ENCODE measurements at places on chromosomes 16 and 17.

DNA sequence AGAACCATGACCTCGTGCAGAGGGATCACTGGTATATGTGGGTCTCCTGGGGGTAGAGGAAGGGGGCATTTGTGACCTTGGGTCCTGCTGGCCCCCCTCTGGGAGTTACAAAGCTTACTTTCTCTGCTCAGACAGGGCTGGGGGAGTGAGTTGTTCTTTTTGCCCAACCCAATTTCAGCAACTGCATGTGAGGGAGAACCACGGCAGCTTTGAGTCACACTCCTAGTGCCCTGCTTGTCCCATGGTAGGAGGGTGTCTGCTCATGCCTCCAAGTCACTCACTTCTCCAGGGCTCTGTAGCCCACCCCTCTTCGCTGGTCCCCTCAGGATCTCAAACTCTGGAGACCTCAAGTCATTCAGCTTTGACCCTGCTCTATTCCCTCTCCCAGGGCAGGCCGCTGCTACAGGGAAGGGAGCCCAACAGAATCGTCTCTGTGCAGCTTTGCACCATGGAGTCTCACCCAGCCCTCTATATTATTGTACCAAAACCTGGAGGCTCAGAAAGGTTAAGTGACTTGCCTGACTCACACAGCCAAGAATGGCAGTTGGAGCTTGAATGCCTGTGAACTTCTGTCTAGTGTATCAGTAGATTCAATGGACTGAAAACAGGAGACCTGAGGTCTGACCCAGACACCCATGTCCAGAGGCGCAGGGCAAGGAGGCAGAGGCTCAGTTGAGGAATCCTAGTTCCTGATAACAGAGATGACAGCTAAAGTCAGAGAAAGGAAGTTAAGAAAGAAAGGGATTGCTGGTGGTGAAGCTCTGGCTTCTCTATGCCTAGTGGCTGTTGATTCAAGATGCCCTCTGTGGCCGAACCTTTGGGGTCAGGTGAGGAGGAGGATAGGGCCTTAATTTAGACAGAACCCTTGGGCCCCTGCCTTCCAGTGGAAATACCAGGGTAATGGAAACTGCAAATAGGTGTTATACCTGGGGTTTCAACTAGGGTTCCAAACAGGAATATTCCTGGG is 14.6 kb upstream of the ETV4 start:
- DNase-seq = no peak

GRCh38 chr16:1245452-1246020 is 5.0 kb downstream of the TPSAB1 start:
- DNase-seq = no peak

DNA sequence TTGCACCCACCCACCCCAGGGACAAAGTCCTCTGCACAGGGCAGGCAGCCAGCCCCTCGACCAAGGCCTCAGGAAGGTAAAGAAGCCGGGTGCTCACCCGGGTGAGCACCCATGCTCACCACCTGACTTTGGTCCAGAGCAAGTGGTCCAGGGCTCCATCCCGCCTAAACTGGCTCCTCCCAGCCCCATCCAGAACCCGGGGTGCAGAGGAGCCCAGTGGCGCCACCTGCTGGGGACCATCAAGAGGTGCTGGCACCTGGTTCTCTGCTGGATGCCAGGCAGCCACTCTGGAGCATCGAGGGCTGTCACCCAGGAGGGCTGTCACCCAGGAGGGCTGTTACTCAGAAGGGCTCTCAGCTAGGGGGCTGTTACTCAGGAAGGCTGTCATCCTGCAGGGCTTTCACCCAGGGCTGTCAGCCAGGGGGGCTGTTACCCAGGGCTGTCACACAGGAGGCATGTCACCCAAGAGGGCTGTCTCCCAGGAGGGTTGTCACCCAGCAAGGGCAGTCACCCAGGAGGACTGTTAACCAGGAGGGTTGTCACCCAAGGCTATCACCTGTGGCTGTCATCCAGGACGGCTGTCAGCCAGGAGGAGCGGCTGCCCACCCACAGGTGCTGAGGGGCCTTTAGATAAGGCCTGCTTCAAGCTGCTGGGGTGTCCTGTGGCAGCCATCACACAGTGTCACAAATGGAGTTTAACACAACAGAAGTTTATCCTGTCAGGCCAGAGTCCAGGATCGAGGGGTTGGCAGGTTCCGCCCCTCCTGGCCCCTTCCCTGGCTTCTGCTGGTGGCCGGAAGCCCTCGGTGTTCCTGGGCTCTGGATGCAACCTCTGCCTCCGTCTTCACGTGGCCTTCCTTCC is 98.5 kb downstream of the TNFRSF13B start:
- peak; percentile 75 for DNase-seq

DNA sequence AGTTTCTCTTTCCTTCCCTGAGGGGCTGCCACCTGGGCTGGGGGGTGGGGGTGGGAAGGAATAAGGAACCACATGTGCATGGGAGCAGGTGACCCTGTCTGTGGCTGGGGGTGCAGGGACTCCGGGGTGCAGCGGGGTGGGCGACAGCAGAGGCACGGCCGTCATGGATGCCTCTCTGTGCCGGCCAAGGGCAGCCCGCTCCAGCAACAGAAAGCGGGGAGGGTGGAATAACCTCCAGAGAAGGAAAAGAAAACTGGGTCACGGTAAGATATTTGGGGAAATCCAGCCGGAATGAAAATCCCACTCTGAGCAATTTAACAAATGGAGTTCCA is 4.2 kb downstream of the NDUFAF8 start:
- DNase-seq = no peak

- DNase-seq = no peak
Measured at GRCh38 chr16:78524066-78524595, 424.7 kb downstream of the WWOX start.

DNA sequence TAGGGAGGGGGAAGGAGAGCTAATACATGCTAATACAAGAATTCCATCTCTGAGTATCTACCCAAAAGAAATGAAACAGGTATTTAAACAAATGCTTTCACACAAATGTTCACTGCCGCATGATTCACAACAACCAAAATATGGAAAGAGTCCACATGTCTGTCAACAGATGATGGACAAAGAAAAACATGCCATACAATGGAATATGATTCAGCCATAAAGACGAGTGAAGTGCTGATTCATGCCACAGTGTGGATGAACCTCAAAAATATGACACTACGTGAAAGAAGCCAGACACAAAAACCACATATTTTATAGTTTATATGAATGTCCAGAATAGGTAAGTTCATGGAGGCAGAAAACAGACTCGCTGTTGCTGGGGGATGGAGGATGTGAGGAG is 321.4 kb downstream of the FOXL1 start:
- DNase-seq = no peak

DNA sequence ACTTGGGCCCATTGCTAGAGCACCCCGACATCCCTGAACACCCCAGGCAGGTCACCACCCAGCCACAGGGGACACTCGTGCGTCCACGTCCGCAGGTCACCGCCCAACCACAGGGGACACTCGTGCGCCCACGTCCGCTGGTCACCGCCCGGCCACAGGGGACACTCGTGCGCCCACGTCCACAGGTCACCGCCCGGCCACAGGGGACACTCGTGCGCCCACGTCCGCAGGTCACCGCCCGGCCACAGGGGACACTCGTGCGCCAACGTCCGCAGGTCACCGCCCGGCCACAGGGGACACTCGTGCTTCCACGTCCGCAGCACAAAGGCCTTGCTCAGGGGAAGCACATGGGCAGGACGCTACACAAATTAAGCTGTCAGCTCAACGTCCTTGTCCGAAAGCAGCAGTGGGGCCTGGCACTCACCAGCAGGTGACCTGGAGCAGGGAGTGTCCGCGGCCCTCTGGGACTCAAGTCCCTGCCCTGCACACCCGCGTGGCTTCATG is 17.7 kb downstream of the GALNS start:
- no peak for DNase-seq

DNA sequence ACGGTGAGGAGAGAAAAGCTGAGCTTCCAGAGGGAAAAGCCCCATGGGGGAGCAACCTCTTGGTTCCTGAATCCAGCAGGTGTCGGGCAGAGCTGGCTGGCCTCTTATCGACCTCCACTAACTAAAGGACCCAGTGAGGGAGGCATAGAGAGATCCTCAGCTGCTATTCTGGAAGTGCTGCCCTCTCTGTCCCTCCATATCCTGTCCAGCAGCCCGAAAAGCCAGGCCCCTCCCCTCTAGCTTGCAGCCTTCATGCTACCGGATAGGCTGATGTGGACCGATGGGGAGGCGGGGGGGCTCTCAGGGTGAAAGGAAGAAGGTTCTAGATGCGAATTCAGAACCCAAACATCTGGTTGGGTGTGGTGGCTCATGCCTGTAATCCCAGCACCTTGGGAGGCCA is 24.9 kb downstream of the MXRA7 start:
- DNase-seq = no peak

- no peak for DNase-seq
Measured at GRCh38 chr16:5018793-5019192, 14.9 kb downstream of the NAGPA start.

DNA sequence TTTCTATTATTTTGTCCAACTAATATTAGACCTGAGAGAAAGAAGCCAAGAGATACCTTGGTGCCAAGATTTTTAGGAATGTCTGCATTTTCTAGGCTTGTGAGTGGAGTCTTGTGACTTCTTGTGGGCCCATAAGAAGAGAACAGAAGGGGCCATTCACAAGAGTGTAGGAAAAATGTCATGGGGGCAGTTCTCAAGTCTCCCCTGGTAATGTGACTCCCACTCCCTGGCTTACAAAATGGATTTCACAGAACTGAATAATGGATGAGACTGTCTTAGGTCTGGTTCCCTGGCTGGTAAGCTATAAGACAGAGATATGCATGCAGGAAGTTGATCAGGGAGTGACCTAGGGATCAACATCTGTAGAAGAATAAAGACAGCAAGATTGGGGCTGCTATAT is 181.3 kb downstream of the CBLN1 start:
- DNase-seq = no peak

GRCh38 chr17:3843935-3844516 is 2.0 kb downstream of the NCBP3 start:
- DNase-seq = peak; percentile 86

- peak; percentile 76 for DNase-seq
Measured at GRCh38 chr17:81735264-81736102, 23.4 kb downstream of the SLC25A10 start.

- no peak for DNase-seq
Measured at GRCh38 chr17:66690166-66690565, 144.8 kb upstream of the CACNG5 start.

DNA sequence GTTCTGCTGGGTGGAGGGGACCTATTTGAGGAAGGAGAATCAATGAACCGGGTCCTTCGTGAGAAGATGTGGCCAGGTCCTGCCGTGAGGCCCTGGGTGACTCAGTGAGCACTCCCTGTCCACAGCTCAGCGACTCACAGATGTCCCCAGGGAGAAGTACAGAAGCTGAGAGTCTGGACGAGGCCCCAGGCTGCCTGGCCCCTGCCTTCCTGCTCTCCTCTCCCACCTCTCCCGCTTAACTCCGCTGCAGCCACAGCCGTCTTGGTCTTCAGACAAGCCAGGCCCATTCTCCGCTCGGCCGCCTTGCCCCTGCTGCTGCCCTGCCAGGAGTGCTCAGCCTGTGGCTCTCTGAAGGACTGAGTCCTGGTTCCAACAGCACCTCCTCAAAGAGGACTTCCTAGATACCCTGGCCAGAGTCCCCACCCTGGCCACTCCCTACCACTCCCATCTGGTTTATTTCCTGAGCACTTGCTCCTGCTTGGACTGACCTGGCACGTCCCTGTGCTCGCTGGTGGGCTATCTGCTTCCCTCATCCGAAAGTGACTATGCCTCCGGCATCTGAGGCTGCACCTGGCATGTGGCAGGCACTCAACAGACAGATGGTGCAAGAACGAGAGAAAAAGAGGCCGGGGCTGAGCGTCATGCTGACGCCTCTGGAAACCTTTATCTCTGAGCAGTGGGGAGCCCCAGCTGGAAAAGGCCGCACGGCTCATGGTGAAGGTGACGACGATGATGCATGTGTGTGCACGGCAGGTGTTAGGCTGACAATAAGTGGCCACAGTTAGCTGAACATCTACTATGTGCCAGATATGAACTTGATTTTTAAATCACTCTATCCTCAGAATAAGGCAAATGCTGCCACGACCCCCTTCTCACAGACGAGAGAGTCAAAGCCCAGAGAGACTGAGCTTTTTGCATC is 9.2 kb upstream of the TNFRSF13B start:
- DNase-seq = no peak

GRCh38 chr16:27284865-27285675 is 16.5 kb upstream of the NSMCE1 start:
- DNase-seq = no peak

DNA sequence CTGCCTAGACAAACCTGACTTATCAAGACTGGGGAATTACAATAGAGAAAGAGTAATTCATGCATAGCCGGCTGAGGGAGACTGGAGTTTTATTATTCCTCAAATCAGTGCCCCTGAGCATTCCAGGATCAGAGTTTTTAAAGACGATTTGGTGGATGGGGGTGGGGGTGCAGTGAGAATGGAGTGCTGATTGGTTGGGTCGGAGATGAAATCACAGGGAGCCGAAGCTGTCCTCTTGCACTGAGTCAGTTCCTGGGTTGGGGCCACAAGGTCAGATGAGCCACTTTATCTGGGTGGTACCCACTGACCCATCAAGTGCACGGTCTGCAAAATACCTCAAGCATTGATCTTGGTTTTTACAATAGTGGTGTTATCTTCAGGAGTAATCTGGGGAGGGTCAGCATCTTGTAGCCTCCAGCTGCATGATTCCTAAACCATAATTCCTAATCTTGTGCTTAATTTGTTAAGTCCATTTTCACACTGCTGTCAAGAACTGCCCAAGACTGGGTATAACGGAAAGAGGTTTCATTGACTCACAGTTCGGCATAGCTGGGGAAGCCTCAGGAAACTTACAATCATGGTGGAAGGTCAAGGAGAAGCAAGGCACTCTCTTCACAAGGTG is 69.6 kb downstream of the MARF1 start:
- no peak for DNase-seq

- no peak for DNase-seq
Measured at GRCh38 chr16:85203462-85203813, 91.2 kb upstream of the CIBAR2 start.

DNA sequence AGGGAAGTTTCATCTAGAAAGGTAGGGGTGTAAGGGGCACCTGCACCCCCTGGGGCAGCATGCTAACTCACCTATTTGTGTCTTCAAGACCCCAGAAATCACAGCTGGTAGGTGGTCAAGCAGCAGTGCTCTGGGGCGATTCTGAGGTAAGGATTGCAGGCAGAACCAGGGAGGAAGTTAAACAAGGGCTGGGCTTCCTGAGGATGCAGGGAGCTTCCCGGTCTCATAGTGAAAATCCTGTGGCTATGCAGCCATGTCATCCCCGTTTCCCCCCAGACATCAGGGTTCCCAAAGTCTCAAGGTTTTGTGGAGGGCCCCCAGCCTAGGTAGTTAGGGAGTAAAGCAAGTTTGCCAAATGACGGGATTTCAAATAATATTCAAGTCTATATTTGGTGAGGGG is 78.5 kb downstream of the C16orf78 start:
- DNase-seq = no peak

Measured in activated CD4-positive, alpha-beta T cell treated with anti-CD3 and anti-CD28 coated beads, Interleukin-2, amount 10 ng/mL, durations not matched to agents 24 days and 14 days (primary cell).